ENCODE measurements at places on chromosomes 12 and 14.

DNA sequence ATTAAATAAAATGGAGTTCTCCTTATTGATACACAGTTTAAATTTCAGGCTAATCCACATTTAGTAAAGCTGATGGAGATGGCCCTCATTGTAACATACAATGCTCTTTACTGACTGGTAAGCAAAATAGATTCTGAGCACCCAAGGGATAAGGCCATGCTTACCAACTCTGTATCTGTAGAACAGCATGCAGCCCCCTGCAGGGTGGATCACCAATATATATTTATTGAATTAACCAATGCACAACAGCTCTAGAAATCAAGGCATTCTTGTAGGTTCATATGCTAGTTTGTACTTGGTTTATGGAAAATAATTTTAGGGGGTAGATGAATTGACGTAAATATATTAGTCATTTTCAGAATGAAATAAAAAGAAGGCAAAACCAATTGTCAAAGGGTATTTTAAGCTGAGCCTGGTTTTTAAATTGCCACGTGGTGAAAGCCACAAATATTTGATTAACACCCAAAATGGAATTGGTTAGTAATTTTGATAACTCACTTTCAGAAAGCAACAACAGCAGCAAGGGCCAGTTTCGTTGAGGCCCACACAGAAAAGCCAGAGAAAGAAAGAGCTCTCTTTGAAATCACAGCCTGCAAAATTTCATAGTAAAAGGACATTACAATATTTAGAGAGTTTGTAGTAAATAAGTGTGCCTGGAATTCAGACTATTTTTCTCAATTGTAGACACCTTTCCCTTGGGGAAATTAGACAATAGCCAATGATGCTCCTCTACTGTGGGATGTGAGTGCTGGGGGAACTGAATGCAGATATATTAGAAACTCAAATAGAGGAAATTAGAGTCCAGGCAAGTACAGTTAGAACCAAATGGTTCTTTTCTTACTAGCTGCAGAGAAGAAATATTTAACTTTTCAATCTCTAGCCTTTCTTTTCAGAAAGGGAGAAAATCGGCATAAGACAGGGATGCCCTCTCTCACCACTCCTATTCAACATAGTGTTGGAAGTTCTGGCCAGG, 216.2 kb upstream of the ABCD2 start:
- DNase-seq = no peak

- DNase-seq = peak; percentile 52
Observed at GRCh38 chr12:106288494-106289195, 13.9 kb upstream of the TCP11L2 start.

DNA sequence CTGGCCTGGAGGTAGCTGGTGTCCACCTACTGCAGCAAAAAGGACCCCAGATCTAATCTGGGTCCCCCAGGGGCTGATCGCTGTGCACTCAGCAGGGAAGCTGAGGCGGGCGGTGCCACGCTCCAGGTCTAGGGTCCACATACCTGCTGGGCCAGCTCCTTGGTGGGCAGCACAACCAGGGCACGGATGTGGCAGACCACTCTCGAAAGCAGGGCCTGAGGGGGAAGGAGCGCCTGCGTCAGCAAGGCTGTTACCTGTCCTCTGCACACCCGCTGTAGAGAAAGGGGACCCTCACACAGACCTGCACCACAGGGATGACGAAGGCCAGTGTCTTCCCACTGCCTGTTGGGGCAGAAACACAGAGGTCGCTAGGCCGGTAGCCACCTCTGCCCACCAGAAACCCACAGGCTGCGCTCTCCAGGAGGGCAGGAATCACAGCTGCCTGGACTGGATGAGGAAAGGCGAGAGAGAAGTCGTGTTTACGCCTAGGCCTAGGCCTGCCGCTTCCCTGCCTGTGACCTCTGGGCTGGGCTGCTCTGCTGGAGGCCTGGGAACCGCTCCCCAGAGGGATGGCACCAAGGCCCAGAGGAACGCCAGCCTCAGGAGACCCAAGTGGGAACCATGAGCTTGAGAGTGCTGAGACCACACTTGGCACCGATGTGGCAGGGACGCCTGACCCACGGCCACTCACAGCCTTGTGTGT, 2.0 kb downstream of the DDX51 start:
- DNase-seq = no peak

GRCh38 chr14:68369281-68370056, 423.4 kb downstream of the ZFP36L1 start:
- no peak for DNase-seq

DNA sequence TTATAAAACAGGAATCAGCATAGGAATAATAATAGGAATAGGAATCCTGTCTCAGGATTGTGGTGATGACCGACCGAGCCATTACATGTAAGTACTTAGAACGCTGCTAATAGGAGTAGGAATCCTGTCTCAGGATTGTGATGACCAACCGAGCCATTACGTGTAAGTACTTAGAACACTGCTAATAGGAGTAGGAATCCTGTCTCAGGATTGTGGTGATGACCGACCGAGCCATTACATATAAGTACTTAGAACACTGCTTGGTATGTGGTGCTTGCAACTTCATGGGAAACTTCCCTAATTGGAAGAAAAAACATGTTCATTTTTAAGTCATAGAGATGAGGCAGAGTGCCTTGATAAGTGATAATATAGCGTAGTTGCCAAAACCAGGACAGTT, 30.0 kb downstream of the ELK3 start:
- DNase-seq = no peak

DNA sequence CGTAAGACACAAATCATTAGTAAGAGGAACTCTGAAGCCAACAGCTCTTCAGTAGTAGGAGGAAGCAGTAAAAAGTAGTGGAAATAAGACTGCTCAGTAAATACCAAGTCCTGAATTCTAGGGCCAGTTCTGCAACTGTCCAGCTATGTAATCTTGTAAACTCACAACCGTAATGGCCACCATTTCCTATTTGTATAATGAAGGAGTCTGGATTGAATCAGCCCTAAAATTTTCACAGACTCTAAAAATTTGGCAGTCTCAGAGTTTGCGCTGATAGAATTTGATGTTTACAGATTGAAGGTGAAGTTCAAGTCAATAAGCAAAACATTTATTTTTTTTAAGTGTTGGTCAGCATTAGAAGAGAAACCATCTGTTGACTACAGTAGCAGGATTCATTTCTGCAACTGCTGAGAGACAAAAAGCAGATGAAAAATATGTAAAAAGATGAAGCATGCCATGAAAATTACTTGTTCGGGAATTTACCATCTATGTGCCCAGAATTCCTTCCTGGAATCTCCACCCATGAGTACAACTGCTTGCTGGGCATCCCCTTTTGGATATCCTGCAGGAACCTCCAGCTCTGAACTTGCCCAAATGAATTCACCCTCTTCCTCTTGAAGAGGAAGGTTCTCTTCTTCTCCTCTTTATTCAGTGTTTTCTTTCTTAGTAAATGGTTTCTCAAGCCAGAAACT, 47.5 kb downstream of the GALNT4 start:
- DNase-seq = no peak

DNA sequence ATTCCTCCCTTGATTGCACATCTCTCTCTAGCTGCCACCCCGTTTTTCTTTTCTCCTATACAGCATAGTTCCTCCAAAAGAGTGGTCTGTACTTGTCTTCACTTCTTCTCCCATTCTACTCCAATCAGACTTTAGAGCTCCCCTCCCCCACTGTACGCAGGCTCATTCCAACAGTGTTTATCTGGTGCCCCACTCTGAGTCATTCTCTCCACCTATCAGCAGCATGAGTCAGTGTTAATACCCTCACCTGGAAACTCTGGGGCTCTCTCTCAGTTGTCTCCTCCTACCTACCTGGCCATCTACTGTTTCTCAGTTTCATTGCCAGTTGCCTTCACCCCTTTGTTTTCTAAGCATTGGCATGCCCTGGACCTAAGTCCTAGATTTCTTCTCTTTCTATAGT, 175.1 kb upstream of the ARHGAP5 start:
- peak; percentile 77 for DNase-seq

- no peak for DNase-seq
Observed at GRCh38 chr12:126358806-126359205, 1293.6 kb downstream of the AACS start.

DNA sequence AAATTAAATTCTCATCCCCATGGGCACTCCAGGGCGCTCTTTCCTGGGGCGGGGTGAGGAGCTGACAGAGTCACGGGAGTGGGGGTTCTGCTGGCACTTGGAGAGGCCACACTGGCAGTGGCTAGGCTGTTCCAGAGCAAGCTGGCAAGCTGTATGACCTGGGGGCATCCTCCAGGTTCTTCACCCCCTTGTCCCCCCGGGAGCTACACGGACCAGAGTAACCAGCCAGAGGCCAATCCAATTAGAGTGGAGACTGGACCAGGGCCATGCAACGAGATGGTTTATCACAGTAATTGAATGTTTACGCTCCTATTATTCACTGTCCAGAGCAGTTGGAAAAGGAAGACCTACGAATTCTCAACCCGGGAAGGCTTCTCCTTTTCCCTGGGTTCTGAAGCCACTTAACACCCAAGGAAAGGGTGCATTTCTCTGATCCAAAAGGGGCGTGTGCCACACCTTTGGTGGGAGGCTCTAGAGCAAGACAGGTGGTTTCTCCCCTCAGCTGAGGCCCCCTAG, 43.8 kb upstream of the PNMA1 start:
- DNase-seq = no peak

GRCh38 chr12:75438059-75438754, 42.3 kb upstream of the GLIPR1 start:
- DNase-seq = no peak

DNA sequence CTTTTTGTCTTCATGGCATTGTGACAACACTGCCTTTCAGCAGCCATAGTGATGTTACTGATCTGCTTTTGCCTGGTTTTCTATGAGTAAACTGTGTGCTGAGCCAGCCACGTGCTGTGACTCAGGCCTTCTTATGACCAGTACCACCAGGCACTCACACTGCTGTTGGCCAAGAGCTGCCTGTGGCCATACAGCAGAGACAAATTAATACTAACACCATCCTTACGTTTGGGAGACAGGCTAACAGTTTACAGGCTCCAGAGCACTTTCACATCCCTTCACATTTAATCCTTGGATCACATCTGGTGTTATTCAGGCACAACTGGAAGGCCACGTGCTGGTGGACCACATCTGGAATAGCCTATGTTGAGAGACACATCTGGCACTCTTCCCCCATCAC, 377.9 kb downstream of the CCDC91 start:
- DNase-seq = no peak

DNA sequence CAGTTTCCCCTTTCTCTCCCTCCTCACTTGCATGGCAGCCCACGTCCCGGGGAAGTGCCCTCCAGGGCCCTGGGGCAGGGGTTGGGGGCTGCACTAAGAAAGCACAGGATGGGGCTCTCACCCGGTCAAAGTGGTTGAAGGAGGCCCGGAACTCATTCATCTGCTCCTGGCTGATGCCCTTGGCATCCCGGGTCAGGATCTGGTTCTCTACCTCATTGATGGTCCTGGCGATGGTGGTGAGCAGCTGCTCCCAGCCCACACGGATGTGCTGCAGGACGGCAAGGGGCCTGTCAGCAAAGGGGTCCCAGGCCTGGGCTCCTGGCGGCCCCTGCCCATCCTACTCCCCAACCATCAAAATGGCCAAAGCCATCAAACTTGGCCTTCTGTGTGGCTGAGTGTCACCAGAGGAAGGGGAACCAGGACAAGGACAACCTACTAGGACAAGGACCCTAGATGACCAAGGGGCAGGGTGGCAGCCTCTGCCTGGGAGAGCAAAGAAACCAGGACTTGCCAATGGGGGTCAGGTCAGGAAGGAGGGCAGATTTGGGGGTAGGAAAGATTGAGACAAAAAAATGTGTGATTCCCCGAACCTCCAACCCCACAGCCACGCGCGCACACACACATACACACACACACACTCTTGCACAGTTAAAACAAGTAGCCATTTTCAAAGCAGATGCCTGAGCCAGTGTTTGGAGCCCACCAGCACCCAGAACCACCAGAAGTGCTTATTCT, 87.1 kb upstream of the ZFP36L1 start:
- DNase-seq = no peak

DNA sequence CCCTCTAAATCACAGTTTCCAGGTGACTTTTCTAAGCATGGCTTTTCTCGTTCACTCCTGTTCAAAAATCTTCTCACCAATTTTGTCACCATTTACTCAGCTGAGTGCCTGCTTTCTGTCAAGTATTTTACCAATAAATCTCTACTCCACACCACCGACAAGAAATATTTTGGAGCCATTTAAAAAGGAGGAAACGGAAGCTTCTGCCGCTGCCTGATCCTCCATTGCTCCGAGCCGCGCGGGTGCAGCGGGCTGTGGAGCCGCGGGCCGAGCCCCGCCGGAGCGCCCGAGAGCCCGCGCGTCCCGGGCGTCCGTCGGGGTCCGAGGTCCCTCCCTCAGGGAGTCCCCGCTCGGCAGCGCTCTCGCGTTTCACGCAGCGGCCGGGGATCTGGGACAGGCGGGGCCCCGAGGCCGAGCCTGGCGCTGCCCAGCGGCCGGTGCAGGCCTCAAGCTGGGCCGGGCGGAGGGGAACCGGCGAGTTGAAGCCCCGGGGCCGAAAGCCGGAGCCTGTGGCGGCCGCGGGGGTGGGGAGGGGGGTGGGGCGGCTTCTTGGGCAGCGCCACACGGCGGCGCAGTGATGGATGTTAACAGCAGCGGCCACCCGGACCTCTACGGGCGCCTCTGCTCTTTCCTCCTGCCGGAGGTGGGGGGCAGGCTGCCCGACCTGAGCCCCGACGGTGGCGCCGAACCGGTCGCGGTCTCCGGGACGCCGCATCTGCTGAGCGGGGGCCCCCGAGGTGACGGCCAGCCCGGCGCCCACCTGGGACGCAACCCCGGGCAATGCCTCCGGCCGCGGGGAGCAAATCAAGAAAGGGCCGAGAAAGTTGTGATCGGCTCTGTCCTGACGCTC, 1.1 kb upstream of the HEBP1 start:
- peak; percentile 68 for DNase-seq

GRCh38 chr12:13609894-13610679, 371.3 kb downstream of the GRIN2B start:
- peak; percentile 8 for DNase-seq

DNA sequence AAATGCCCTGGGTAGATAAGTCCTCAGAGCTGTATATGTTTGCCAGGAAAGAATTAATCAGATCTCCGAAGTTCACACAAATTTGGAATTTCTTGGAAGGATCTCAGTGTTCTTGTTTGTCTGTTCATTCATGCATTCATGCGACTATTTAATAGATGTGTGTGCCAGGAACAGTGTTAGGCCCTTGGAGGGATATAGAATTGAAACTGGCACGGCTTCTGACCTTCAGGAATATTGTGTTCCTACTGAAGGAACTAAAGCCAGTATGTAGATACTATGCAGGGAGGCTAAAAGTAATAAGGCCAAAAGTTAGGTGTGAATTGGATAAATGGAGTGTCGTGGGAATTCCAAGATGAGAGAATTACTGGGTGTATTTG, 166.0 kb upstream of the NOS1 start:
- no peak for DNase-seq

GRCh38 chr14:21749306-21749868, 75.8 kb upstream of the OR4E1 start:
- no peak for DNase-seq

DNA sequence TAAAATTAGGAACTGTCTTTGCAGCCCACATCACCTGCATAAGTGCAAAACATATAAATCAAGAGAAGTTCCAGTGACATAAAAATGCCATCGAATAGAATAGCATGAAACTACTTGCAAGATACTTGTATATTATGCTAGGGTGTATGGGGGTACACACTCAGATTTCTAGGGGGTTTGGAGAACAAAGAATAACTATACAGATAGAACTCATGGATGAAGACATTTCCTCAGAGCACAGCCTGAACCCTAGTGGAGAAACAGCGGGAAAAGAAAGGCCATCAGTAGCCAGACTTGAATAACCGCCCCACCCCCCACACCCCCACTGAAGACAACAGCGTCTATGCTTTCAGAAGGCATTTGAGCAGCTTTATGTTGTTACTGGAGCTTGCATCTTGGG, 425.8 kb downstream of the NPAS3 start:
- DNase-seq = no peak

- DNase-seq = no peak
Observed at GRCh38 chr14:99201351-99202073, 70.5 kb downstream of the BCL11B start.
